ENCODE measurements at places on chromosomes 7 and 10. TPM values are rescaled to one million over a fixed set of nuclear protein-coding genes. Genes with fewer than 3 reads are reported as not detected.

The PDE1C gene
- total RNA-seq, result 31.5 TPM

The ABCB4 gene
- not detected for total RNA-seq

The GJD4 gene
- total RNA-seq, result not detected

The PMS2 gene
- total RNA-seq, result 13.2 TPM

The GPR15LG gene
- total RNA-seq, result not detected

The SGCE gene
- 31.6 TPM for total RNA-seq

The NKX1-2 gene
- total RNA-seq, result 5.5 TPM

The ARMH3 gene
- total RNA-seq, result 14.2 TPM

The PAPOLB gene
- not detected for total RNA-seq

The SPDYE9 gene
- not detected for total RNA-seq
